Endodermal cell (in vitro differentiated cells): ENCODE measurements at places on chromosomes 7 and 10. TPM values are rescaled to one million over a fixed set of nuclear protein-coding genes. Genes with fewer than 3 reads are reported as not detected.

KCND2 gene
- 3.5 and 4.6 TPM in 2 replicates for total RNA-seq

TRPV5 gene
- total RNA-seq, result 0.09 and 0.15 TPM in 2 replicates

- no peaks in the 10 kb centered on the region for H3K27me3 ChIP-seq
- no peak overlapping the region for H3K4me3 ChIP-seq
- peaks cover 13% of the 10 kb centered on the region for H3K4me1 ChIP-seq
- H3K36me3 ChIP-seq, result no peaks in the 10 kb centered on the region
Observed at GRCh38 chr7:83835424-83835823, 186.5 kb upstream of the SEMA3E start.

PCLO gene
- 4.2 to 11.0 TPM (median 5.0 TPM) in 3 replicates for total RNA-seq

GRCh38 chr7:46143949-46144917 is 223.2 kb upstream of the IGFBP3 start:
- no peaks in the 10 kb centered on the region for H3K4me1 ChIP-seq
- no peak for DNase-seq
- no peak overlapping the region for H3K4me3 ChIP-seq
- peak overlapping the region; percentile 79 for H3K27ac ChIP-seq
